ENCODE measurements at places on chromosomes 1 and 21.

GRCh38 chr1:45668526-45668925, 17.8 kb downstream of the GPBP1L1 start:
- DNase-seq: no peak

- no peak for DNase-seq
These were observed 145.1 kb upstream of the SMYD2 start for GRCh38 chr1:214135886-214136285.

DNA sequence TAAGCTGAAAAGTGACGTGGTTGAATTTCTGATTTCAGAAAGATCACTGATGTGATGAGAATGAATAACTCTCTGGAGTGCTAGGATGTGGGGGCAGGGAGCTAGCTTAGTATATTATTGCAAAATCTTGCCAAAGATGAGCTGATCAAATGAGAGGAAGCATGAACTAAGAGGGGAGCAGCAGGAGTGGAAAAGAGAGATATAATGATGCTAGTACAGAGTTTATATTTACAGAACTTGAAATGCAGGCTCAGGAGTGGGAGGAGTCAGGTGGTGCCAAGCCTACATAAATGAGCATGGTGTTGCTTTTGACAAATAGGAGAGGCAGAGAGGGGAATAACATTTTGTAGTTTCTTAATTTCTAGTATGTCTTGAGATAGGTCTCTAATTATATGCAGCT, 38.1 kb upstream of the NBL1 start:
- DNase-seq: no peak

GRCh38 chr1:202505356-202505755, 156.9 kb downstream of the PPP1R12B start:
- DNase-seq: no peak

GRCh38 chr1:24089743-24090555, 22.0 kb downstream of the MYOM3 start:
- DNase-seq: no peak

GRCh38 chr1:6905790-6906189, 120.5 kb downstream of the CAMTA1 start:
- no peak for DNase-seq

GRCh38 chr1:209820986-209821385, 6.8 kb upstream of the UTP25 start:
- no peak for DNase-seq

DNA sequence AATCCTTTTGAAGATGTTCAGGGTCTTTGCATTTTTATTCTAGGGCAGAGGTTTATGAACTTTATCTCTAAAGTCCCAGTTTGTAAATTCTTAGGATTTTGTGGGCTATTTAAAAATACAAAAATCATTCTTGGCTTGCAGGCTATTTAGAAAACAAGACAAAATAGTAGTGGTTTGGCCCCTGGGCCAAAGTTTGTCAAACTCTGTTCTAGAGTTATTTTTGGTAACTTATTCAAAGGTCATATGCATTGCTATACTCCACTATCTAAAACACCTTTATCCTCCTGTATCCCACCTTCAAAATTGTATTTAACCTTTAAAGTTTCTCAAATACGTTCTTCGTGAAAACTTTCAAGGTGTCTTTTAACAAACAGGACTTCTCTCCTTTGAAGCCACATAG, 75.5 kb upstream of the LRRC53 start:
- no peak for DNase-seq

DNA sequence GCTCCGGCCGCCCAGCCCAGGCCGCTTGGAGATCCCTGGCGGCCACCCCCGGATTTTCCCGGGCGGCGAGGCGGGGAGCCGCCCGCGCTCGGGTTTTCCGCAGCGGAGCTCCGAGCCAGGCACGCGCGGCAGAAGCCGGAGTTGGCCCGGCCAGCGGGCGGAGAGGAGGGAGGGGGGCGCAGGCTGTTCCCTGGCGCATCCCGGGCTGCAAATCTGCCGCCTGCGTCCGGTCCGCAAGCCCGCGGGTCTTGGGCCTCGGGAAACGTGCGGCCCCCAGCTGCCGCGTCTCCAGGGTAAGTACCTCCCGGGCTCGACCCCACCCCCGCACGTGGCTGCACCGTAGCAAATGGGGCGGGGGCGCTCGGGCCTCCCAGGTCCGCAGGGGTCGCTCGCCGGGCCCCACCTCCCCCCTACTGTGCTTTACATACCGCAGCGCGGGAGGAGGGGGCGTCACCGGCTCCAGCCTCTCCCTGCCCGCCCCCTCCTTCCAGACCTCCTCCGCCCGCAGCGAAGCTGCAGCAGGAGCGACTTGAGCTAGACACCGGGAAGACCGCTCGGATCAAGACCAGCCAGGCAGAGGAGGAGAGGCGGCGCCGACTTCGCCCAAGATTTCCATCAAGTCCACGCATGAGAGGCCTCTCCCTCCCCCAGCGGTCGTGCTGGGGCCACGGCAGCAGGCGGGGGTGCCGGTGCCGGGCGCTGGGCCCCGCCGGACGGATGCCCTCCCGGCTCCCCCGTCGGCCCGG, 1.6 kb downstream of the TMEM200B start:
- no peak for DNase-seq

GRCh38 chr21:25578056-25578961, 29.0 kb downstream of the MRPL39 start:
- no peak for DNase-seq

- DNase-seq: no peak
These were observed at the start of gene CLCA4 for GRCh38 chr1:86546787-86547221. TSS of gene CLCA4 (plus strand) at chr1:86547078. CDS start at chr1:86547120, 42 bp downstream.

DNA sequence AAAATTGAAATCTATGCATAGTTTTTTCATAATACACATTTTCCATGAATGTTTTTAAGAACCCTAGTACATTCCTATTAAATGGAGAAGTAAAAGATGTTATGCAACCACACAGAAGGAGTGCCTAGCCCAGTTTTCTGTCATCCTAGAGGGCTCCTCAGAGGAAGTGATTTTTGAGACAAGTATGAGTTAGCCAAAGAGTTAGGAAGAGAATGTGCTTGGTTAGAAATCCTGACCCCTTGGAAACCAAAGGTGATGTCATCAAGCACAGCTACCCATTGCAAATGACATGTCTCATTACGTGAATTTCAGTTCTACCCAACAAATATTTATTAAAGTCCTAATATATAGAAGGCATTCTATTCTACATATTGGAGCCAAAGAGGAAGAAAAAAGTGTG, 88.9 kb upstream of the TNFSF4 start:
- DNase-seq: no peak
